Foreskin fibroblast (primary cell): ENCODE measurements at places on chromosomes 1 and 21.

GRCh38 chr1:201554789-201555592, 16.1 kb downstream of the NAV1 start:
- no peak for DNase-seq

DNA sequence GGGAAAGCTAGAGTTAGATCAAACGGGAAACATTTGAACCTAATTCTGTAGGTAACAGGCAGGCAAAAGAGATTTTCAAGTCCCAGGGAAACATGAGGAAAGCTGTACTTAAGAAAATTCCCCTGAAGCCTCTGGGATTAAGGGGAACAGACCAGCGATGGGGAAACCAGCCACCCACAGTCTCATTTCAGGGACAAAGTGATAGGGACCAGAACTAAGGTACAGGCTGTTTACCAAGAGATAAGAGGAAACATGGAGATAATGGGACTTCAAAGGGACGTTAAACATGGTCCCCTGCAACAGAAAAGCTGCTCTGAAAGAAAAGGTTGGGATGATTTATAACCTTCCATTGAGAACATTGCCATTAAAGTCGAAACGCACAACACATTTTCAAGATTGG, 84.4 kb downstream of the NTPCR start:
- no peak for DNase-seq

DNA sequence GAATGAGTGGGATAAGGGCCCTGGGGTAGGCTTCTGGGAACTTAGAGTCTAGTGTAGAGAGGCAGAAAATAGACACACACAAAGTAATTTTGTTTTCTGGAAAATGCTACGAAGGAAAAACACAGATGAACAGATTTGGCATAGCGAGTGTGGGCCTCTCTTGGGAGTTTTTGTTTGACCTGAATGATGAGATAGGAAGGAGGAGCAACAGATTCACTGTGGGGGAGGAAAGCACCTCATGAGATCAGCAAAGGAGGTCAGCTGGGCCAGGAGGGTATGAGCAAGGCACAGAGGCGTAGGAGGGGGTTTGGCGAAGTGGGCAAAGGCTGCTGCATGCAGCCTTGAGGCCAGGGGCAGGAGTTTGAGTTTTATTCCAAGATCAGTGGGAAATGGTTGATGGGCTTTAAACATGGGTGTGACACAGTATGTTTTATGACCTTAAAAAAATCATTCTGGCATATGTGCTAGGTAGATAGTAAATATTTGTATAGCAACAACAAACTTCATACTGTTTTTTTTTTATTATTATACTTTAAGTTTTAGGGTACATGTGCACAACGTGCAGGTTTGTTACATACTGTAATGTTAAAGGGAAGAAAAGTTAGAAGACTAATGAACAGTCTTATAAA, 57.9 kb downstream of the FGGY start:
- no peak for DNase-seq

GRCh38 chr1:24930260-24931145, at the start of gene RUNX3:
Gene RUNX3, minus strand, starts transcription at chr1:24930276. Its CDS starts 408 bp downstream, at chr1:24929868.
- peak; percentile 55 for DNase-seq

- no peak for DNase-seq
Observed at GRCh38 chr21:27058673-27059605, 92.1 kb upstream of the ADAMTS5 start.

GRCh38 chr1:245671966-245672767, 517.4 kb downstream of the KIF26B start:
- DNase-seq = no peak

DNA sequence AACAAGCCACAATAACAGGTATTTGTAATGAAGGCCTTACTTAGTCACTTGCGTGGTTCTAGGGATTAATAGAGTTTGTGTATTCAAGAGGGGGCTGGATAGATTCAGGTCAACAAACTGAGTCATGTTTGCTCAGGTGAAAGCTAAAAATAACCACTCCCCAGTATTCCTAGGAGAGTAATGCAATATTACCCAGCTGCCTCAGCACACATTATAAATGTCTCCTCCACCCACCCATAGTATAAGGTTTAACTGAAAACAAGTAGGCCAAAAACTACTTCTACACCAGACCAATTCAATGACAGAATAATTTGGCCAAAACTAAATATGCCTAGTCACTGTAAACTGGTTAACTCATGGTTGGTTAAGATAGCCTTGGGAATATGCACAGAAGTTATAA, 34.4 kb downstream of the WLS start:
- no peak for DNase-seq

GRCh38 chr1:6962478-6962995, 177.3 kb downstream of the CAMTA1 start:
- no peak for DNase-seq

GRCh38 chr21:38355992-38356781, 99.4 kb downstream of the KCNJ15 start:
- DNase-seq = peak; percentile 55

DNA sequence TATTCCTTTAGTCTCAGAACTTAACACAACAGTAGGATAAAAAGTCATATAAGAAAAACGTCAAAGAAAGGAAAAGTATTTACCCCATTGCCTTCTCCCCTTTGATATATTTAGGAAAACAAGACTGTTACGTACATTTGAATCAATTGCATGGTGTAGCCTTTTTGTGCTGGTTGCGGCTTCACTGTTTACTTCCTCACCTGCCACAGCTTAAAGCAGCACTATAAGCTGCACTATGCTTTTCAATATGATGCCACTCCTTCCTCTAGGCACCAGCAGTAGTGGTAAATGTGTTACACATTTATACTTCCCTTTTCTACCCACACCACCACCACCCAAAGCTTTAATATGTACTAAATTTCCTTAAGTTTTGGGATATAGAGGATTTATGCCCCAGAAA, 111.1 kb downstream of the ATP1B1 start:
- no peak for DNase-seq

GRCh38 chr1:96384611-96385010, 337.0 kb upstream of the PTBP2 start:
- no peak for DNase-seq

- DNase-seq = peak; percentile 50
Observed at GRCh38 chr1:221284028-221284427, 404.8 kb downstream of the HLX start.

- DNase-seq = no peak
Observed at GRCh38 chr21:42395905-42396651, at the start of gene TMPRSS3. Gene TMPRSS3, minus strand, starts transcription at chr21:42396052. Its CDS starts 635 bp downstream, at chr21:42395417.

GRCh38 chr1:102470767-102471166, 474.0 kb upstream of the OLFM3 start:
- DNase-seq = no peak

GRCh38 chr21:15592271-15592860, 137.4 kb upstream of the USP25 start:
- peak; percentile 13 for DNase-seq

DNA sequence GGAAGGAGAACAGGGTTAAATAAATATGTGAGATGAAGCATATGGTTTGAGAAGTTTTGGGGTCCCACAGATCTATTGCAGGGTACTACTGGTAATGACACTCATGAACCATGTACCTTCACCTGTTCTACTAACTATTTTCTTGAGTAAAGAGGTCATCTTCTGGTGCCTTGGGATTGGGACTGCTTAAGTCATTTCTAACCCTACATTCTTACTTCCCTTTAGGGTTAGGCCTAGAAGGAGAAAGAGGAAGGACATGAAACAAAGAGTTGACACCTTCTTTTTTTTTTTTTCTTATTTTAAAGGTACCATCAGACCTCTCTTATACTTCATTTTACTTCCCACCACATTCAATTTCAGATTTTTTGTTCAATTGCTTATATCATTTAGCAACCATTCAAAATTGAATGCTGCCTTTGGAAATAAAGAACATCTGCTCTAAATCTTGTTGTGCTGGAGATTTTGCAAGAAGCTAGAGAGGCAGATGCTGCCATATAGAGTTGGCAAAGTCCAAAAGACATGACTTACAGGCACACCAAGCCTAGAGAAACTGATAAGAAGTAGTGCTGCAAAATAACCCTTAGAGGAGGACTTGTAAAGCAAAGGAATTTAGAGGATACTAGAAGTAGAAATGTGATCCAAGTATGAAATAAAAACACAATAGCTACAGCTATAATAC, 374.4 kb upstream of the ST6GALNAC5 start:
- no peak for DNase-seq

- peak; percentile 11 for DNase-seq
Observed at GRCh38 chr1:111990878-111991718, 1.6 kb upstream of the KCND3 start.

DNA sequence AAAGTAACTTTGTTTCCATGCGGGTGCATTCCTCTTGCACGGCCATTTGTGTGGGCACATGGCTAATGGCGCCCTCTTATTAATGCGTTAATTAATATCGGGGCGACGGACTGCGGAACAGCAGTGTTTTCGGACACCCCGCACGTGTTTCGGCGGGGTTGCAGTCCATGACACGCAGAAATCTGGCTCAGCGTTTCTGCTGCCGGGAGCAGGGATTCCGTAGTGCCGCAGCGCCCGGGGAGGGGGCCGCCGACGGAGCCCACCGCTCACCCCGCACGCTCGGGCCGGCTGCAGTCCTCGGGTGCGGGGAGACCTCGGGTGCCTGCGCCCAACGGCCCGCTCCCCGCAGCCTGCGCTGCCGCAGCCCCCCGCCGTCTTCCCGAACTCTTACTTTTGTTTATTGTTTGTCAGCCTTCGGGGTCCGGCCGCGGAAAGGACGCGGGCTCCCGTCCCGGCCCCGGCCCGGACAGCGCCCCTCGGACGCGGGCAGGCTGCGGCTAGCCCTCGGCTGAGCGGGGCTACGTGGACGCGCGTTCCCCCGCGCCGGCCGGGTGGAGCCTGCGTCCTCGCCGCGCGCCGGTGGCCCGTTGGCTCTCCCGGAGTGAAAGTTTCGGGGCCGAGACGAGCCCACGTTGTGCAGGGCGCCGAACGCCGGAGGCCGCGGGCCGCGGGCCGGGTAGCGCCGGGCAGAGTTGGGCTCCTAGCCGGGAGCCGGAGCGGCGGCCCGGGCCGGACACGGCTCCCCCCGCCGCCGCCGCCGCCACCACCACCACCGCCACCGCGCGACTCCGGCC, 849 bp downstream of the NFIA start:
- DNase-seq = peak; percentile 70

DNA sequence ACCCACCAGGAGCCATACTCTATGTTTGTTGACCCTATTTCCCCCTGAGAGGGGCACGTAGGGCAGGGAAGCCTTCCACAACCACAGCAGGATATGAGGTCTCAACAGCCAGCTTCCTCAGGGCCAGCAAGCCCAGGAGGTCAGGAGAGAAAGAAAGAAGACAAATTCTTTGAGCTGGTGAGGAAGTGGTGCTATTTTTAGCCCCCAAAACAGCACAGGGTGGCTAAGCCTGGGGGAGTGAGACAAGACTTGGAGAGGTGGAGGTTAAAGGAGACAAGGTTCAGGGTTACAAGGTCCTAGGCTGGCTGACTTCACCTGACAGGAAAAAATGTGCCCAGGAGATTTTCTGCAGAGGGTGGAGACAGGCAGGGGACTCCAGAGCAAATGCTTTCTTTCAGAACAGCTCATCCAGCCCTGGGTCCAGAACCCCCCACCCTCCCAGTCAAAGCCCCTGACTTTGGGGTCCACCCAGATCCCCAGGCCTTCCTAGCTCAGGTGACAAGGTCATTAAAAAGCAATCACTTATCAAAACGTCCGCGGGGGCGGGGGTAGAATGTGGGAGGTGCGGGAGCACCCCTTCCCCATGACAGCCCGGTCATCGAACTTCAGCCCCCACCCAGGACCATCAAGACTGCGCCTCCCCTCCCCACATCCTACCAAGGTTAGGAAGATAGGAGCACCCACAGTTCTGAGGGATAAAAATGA, 1.3 kb downstream of the SV2A start:
- DNase-seq = no peak

DNA sequence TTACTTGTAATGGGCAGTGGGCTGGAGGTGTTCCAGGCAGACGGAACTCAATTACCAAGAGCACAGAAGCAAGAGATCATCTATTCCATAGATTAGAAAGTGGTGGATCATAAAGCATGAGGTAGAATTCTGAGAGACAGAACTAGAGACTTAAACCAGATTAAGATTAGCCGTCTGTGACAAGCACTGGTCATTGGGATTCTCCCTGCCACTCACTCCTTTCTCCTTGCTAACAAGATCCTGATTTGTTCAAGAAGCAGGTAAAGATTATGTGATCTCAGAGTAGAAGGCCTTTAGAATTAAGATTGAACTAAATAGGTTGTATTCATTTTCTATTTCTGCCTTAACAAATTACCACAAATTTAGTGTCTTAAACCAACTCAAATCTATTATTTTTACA, 1.5 kb upstream of the HSPA13 start:
- DNase-seq = no peak

DNA sequence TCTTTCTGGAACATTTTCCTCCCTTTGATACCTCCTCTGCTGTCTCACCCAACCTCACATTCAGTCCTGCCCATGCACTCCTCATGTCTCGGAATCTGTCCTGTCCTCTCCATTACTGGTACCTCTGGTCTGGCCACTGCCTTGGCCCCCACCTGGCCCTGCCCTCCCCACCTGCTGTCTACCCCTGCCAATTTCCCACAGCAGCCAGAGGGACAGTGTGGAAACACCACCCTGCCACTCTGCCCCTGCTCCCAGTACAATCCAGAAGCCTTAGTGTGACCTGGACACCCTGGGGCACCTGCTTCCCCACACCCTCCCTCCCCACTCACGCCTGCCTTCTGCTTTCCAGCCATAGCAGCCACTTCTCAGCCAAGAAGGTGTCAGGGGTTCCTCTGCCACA, 534.4 kb downstream of the MATN1 start:
- no peak for DNase-seq

- peak; percentile 44 for DNase-seq
Observed at GRCh38 chr1:1431845-1432273, 3.6 kb upstream of the VWA1 start.

DNA sequence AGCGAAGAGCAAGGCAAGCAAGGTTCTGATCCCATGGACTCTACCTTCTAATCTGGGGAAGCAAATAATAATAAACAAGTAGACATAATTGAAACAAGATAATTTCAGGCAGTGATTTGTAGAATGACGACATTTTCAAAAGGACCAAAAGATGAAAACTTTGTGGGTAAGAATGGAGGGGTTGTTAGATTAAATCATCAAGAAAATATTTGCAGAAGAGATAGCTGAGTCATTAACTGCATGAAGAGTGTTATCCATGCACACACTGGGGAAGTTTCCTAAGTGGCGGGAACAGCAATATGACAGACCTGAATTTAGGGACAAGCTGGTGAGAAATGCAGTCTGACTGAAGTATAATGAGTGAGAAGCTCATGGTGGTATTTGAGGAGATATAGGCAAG, 583.1 kb upstream of the RGS18 start:
- no peak for DNase-seq

DNA sequence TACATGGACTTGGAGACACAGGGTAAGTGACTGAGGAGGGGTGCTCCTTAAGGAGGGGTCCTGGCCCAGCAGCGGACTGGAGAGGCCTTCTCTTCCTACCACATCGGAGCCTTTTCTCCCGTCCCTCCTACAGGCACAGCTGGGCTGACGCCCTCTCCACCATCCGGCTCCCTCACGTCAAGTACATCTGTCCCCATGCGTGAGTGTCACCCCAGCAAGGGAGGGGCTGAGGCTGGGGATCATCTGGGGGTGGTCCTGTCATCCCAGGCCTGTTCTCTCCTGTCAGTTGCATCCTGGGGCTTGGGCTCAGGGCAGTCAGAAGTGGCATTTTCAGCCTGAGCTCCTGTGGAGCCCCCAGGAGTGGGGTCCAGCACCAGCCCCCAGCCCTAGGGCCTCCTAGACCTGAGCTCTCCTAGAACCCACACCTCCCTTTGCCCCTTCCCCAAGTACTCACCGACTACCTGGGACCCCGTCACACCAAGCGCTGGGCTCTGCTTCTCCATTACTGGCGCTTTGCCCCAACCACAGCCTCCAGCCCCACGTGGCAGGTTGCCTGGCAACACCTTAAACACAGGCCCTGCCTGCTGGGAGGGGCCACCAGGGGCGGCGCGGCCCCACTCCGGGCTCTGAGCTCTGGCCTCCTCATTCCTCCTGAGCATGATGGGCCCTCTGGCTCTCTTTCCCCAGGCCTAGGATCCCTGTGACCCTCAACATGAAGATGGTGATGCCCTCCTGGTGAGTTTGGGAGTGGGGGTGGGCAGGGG, 2.3 kb downstream of the LYPLA2 start:
- DNase-seq = peak; percentile 68
